ENCODE measurements at places on chromosomes 5 and 9.

DNA sequence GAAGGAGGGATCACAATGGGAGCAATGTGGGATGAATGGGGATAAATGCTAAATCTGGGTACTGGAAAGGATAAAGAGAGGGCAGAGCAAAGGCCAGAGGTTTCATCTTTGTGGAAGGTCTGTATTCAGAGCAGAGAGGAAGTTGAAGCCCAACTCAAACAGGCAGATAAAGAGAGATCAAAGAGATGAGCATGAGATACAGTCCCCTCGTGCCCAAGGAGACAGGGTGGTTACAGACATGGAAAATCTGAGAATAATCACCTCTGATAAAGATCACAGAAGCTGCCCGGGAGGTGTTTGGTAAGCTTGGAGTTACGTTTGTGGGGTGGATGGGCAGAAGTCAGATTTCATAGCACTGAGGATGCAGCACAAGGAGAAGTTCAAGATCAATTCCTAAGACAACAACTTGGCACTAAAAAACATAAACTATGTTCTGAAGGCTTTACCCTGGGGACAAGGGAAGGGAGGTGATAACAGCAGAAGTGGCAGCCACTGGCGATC, 459 bp upstream of the ERAP2 start:
- no peak for DNase-seq

DNA sequence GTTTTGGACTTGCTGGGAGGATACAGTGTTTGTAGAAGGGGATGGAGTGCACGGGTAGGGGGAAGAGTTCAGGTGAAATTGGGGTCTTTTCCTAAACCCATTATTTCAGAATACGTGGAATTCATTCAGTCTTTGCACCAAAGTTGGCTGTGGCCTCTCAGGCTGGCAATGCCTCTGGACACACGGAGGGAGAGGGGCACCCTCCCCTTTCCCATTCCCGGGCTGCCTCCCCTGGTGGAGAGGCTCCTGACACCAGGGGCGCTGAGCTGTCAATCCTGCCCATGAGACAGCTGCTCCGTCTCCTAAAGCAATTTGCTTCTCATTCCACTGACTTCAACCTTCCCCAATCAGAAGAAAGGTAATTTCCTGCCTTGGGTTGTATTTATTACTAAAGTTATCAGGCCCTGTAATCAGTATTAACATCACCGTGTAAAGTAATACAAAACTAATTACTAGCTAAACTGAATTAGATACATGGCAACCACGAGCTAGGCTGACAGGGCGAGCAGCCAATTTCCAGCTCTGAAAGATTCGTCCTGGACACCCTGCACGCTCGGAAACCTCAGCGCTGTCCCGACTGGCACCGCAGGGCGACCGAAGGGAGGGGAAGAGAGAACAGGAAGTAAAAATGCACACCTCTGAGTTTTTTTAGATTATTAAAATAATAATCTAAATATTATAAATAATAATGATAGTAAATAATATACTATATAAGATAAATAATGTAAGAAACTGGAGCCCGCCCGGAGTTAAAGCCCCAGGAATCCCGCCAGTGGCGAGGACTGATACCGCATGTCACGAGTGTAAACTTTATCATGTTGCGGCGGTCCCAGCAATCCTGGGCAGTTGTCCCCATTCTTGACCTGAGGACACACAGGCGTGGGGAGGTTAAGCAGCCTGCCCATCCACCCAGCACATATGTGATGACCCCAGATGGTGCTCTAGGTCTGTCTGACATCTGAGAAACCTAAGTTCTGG, 6.9 kb upstream of the OLFM1 start:
- no peak for DNase-seq

DNA sequence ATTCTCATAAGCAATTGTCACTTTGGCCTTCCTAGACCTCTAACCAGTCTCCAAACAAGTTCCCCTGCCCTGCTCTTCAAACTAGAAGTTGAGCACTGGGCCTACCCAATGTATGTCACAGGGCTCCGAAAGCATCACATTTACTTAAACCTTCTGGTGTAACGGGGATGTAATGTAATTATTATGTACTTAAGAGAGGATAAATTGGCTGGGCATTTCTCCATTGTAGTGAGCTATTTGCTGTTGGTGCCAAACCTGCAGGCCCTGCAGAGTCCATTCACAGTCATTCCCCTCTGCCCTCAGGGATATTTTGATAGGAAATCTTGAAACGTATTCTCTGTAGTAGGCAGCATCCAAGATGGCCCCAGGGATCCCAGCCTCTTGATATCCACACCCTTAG, 64.2 kb upstream of the GNE start:
- DNase-seq = no peak

DNA sequence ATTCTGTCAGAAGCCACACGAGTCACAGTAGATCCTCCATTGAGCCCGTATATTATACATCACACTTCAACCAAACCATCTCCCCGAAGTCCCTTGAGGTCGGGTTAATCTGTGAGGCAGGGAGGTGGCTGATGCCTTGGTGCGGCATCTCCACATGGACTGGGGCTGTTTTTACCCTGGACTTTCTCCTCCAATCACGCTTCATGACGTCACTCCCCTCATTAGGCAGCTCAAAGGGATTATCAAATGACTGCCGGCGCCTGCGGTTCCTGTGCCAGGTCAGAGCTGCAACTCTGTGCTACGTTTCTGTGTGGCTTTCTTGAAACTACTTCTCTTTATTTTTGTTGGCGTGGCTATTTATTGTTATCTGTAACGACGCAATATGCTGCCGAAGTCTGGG, 53.7 kb downstream of the TMOD1 start:
- no peak for DNase-seq
